ENCODE measurements at places on chromosomes 16 and 17.

DNA sequence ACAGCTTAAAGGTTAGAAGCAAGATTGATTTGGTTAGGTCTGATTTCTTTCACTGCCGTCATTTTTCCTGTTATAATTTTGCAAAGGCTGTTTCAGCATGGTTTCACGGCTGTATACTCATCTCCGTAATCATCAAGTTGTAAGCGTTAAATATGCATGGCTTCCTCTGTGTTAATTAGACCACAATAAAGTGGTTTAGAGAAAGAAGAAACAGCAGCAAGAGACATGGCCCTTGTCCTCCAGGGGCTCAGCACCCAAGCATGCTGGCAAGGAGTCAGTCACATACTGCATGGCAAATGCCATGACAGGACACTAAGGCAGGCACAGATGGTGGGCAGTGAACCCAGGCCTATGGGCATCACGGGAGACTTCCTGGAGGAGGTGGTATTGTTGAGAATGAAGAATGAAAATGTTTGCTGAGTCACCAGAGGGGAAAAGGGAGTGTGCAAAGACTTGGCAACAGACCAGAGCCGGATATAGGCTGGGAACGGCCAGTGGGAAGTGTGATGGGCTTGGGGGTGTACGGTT is 61.4 kb upstream of the PLCG2 start:
- DNase-seq, result no peak
- no peak overlapping the region for H3K4me3 ChIP-seq
- no peaks in the 10 kb centered on the region for H3K36me3 ChIP-seq

DNA sequence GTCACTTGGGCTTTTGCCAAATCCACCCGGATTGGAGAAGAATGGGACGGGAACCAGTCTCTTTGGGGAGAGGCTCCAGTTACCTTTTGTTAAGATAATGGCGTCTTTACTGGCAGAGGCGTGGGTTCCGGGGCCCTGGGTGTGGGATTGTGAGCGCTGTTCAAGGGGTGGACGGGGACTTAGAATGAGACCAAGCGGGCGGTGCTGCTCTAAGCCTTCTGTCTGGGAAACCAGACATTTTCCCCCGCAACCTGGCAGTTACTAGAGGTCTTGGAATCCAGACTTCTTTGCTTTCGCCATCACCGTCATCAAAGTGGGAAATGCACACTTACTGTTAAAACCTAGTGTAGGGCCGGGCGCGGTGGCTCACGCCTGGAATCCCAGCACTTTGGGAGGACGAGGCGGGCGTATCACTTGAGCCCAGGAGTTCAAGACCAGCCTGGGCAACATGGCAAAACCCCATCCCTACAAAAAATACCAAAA is 706 bp downstream of the TEN1 start:
- H3K4me3 ChIP-seq, result peak overlapping the region; percentile 67
- no peaks in the 10 kb centered on the region for H3K36me3 ChIP-seq
- H3K27ac ChIP-seq, result peak overlapping the region; percentile 78
- peaks cover 43% of the 10 kb centered on the region for H3K4me1 ChIP-seq
- no peak for DNase-seq
- no peaks in the 10 kb centered on the region for H3K27me3 ChIP-seq

DNA sequence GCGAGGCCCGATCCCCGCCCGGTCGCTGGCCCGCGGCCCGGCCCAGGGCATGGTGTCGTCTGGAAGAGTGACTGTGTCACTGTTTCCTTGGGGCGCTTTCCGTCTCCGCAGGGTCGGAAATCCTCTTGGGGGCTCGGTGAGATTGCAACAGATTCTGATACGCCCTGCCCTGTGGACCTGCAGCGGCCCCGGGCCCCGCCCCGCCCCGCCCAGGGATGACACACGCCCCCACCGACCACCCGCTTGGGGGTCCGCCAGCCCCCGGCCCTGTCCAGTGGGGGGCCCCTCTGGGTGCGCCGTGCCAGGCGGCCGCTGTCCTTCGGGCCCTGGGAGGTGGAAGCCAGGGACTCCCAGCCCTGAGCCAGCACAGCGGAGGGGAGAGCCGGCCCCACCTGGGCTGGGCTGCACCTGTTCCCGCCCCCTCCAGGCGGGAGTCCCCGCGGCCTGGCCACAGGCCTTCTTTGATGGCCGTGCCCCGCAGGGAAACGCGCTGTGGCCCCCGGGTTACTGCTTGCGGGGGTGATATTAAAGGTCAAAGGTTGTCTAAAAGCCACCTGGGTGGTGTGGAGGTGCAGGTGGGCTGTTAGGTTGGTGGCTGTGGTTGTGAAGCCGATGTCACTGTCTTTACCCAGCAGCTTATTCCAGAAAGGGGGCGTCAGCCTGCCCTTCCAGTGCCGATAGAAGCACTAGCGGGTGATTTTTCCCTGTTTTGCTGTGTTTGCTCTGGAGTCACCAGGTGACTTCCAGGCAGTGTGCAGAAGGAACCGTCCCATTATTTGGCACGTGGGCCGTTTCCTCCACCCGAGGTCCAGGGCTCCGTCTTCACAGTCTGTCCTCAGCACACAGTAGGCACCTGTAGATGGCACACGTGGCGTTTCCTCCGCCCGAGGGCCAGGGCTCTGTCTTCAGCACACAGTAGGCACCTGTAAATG is 752 bp downstream of the TBC1D24 start:
- H3K36me3 ChIP-seq, result peaks cover 8% of the 10 kb centered on the region
- peak overlapping the region; percentile 76 for H3K4me3 ChIP-seq
- peaks cover 50% of the 10 kb centered on the region for H3K4me1 ChIP-seq
- no peaks in the 10 kb centered on the region for H3K27me3 ChIP-seq
- DNase-seq, result peak; percentile 58
- H3K27ac ChIP-seq, result peak overlapping the region; percentile 88

DNA sequence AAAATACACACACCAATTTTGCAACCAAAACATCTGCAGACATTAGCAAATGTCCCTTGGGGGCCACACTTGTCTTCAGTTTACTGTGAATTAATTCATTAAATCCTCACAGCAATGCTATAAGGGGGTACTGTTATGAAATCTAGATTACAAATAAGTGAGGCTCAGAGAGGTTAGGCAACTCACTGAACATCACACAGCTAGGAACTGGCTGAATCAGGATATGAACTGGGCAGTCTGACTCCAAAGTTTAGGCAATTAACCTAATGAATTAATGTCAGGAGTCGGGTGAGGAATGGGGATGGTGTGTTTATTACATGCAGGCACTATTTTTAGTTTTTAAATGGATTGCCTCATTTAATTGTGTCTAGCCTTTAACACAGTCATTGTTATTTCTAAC is 305.7 kb upstream of the XYLT1 start:
- no peaks in the 10 kb centered on the region for H3K4me1 ChIP-seq
- no peak overlapping the region for H3K27ac ChIP-seq
- no peaks in the 10 kb centered on the region for H3K27me3 ChIP-seq
- no peaks in the 10 kb centered on the region for H3K36me3 ChIP-seq
- no peak for DNase-seq
- no peak overlapping the region for H3K4me3 ChIP-seq

- no peak overlapping the region for H3K27ac ChIP-seq
- H3K27me3 ChIP-seq, result no peaks in the 10 kb centered on the region
- no peaks in the 10 kb centered on the region for H3K36me3 ChIP-seq
- H3K4me1 ChIP-seq, result peaks cover 24% of the 10 kb centered on the region
- no peak for DNase-seq
- H3K4me3 ChIP-seq, result no peak overlapping the region
Measured at GRCh38 chr17:64326420-64327054, 63.5 kb upstream of the TEX2 start.

DNA sequence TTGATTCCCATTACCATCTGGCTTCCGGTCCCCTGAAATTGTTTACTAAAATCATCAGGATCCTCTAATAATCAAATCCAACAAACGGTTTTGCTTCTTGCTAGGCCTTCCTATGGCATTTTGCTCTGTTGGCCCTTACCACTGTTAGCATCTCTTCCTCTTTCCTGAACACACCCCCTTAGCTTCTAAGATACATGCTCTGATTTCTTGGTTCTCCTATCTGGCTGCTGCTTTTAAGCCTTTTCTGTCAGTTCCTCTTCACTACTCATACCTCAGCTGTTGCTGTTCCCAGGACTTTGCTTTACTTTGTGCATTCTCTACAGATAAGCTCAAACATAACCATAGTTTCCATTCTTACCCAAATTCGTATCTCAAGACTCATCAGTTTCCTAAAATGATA is 11.4 kb downstream of the CAPNS2 start:
- H3K4me3 ChIP-seq, result no peak overlapping the region
- H3K27ac ChIP-seq, result no peak overlapping the region
- no peaks in the 10 kb centered on the region for H3K27me3 ChIP-seq
- H3K36me3 ChIP-seq, result 0 out of 3 replicates have a peak, but pooled peaks cover 4% of the 10 kb centered on the region
- 0 out of 3 replicates have a peak, but pooled peaks cover 5% of the 10 kb centered on the region for H3K4me1 ChIP-seq

DNA sequence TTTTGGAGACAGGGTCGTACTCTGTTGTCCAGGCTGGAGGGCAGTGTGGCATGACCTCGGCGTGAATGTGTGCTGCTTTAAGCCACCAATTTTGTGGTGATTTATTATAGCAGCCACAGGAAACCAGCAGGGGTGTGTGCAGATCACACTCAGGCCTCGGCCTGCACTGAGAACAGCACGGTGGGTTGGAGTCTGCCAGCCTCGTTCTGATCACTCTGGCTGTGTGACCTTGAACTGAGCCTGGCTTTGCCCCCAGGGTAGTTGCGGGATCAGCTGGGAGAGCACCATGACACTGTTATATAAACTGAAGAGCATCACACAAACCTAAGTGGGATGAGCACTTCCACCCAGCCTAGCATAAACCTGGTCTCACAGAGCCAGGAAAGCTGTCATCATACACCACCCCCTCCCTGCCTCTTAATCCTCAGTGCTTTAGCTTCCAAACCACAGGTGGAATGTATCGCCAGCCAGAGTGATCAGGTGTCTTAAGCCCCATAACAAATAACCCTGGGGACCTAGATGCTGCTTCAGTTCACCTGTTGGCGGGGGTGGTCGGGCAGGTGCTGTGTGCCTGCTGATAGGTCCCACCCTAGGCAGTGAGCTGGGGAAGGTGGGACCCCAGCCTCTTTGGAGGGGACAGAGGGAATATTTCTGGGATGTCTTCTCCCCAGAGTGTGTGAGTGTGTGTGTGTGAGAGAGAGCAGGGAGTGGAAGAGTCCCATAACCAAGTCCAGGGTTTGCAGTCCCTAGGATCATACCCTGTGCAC is 28.6 kb upstream of the NDRG4 start:
- H3K4me3 ChIP-seq, result no peak overlapping the region
- H3K4me1 ChIP-seq, result no peaks in the 10 kb centered on the region
- H3K36me3 ChIP-seq, result no peaks in the 10 kb centered on the region
- H3K27me3 ChIP-seq, result peaks cover 20% of the 10 kb centered on the region
- H3K27ac ChIP-seq, result no peak overlapping the region

DNA sequence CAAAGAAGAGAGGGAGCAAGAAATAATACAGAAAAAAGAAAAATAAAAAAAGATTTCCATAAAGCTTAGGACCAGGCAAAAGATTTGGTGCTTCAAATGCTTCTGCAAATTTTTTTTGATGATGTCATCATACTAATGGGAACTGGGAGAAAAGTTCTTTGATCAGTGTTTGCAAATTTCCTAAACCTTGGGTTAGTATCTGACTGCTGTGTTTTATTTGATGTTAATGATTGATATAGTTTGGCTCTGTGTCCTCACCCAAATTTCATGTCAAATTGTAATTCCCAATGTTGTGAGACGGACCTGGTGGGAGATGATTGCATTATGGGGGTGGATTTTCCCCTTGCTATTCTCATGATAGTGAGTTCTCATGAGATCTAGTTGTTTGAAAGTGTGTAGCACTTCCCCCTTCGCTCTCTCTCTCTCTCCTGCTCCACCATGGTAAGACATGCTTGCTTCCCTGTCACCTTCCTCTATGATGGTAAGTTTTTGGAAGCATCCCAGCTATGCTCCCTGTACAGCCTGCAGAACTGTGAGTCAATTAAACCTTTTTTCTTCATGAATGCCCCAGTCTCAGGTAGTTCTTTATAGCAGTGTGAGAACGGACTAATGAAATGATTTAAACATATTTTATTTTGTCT is 72.6 kb downstream of the TMEM100 start:
- no peak overlapping the region for H3K4me3 ChIP-seq
- no peaks in the 10 kb centered on the region for H3K36me3 ChIP-seq
- peaks cover 2% of the 10 kb centered on the region for H3K27me3 ChIP-seq
- H3K27ac ChIP-seq, result no peak overlapping the region
- H3K4me1 ChIP-seq, result no peaks in the 10 kb centered on the region

DNA sequence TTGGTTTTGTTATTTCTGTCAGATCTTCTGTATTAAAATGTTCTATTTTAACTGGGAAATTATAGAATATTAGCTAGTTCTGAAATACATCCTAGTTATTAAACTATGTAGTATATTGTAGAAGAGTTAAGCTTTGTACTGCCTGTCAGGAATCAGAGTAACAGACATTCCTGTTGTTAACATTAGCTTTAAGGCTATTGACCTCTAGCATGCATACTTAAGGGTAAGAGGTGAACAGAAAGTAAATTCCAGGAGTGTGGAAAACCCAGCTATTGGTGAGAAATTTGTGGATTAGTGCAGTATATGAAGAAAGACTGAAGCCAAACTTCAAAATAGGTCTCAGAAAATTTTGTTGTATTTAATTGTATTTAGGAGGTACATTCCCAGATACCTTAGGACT is 111.3 kb downstream of the CHD9 start:
- peaks cover 7% of the 10 kb centered on the region for H3K36me3 ChIP-seq
- no peak overlapping the region for H3K4me3 ChIP-seq
- no peak overlapping the region for H3K27ac ChIP-seq
- no peaks in the 10 kb centered on the region for H3K27me3 ChIP-seq
